ENCODE measurements at places on chromosomes 3 and 15.

GRCh38 chr3:179318876-179319275 lies 4.0 kb upstream of the ZNF639 start:
- DNase-seq = no peak

DNA sequence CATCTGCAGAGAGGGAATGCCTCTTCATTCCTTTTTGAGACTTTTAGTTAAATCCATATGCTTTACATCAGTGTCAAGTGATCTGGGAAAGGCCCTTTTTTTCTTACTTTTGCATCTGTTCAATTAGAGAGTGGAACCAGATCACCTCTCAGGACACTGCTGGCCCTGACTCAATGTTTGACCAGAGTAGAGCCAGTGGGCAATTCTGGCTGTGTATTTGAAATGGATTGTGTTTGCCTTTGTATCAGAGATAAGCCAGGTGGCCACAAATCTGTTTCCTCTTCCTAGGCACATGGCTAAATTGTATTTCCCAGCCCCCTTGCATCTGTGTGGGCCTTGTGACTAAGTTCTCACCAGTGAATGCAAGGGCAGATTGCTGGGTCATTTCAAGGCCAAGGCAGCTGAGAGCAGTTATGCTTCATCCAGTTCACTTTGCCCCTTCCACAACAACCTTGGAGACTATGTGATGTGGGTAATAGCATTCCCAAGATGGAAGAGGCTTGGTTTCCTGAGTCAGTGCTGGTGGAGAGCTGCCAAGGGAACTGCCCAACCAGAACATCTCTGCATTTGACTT lies 75.6 kb upstream of the CACNA2D3 start:
- no peak for DNase-seq

- no peak for DNase-seq
These were observed 303.6 kb downstream of the LSAMP start for GRCh38 chr3:116141724-116142123.

GRCh38 chr15:61130950-61131942 lies 97.9 kb downstream of the RORA start:
- DNase-seq = no peak

GRCh38 chr3:115428841-115429240 lies 194.5 kb upstream of the GAP43 start:
- no peak for DNase-seq

GRCh38 chr3:102176333-102177050 lies 258.3 kb upstream of the ZPLD1 start:
- no peak for DNase-seq

DNA sequence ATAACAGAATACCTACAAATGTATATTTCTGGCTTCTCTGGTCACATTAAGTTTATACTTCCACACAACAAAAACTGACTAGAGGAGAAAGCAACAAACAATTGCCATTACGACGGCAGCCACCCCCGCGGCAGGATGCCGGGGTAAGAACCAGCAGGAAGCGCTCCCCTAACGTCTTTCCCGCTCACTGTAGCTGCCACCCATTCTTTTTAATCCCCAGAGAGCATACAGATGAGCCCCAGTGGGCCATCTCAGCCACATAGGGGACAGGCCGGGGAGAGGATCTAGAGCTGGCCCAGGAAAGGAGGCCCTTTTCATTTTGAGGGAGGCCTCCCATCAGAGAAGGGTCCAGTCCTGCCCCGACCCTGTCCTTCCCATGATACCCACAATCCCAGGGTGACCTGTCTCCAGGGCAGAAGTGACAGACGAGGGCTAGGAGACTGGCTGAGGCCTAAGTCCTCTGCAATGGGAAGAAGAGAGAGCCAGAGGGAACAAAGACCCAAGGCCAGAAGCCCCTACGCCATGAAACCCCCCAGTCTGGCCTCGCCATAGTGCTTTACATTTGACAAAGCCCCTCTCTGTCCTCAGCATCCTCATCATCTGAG lies 3.6 kb upstream of the CALML4 start:
- DNase-seq = no peak

GRCh38 chr15:72826611-72827010 lies 43.1 kb upstream of the ADPGK start:
- no peak for DNase-seq

DNA sequence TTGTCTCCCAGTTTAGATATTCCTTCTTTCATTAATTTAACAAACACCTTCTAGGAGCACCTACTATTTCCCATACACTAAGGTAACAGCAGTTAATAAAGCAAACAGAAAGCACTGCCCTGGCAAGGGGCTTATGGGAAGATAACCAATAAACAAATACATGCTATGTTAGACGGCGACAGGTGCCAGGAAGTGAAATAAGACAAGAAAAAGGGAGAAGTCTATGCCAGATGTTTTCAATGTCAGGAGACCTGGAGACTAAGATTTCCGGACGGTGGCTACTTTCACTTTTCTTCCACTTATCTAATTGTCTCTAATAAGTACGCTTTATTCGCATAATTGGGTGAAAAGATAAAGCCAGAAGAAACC lies 32.5 kb upstream of the ZNF445 start:
- no peak for DNase-seq

Data from GDM1 (cell line).